Activated CD4-positive, CD25-positive, alpha-beta regulatory T cell (primary cell): ENCODE measurements at places on chromosomes 5 and 9.

DNA sequence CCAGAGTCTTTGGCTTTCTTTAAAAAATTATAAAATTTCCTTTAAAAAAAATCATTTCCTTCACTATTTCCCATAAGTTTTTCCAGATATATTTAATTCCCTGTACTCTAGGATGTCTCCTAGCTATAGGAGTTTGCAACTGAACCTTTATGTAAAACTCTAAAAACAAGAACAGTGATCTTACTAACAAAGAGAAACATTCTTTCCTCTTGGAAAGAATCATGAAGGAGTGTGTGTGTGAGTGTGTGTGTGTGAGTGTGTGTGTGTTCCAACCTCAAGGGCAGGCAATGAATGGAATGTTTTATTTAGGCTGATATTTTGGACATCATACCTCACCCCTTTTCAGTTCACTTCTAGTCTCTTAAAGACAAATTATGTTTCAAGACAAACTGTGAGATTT, 309.2 kb downstream of the CEMIP2 start:
- DNase-seq: no peak

- DNase-seq: no peak
Measured at GRCh38 chr9:129379181-129379836, 201.2 kb upstream of the IER5L start.

DNA sequence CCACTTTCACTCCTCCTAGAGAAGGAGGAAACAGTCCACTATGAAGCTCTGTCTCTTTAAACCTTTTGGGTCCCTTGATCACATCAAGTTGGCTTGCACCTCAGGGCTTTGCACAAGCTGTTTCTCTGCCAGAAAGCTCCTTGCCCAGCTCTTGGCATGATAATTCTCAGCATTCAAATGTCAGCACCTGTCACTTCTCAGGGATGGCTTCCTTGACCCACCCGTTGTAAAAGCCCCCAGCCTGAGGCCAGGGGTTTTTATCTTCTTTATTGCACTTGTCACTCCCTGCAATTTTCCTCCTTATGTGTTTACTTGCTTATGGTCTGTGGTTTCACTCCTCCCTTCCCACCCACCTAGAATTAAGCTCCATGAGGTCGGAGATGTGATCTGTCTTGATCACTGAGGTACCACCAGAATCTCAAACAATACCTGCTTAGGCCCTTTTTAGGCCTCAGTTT, 200.7 kb upstream of the TBC1D2 start:
- no peak for DNase-seq

DNA sequence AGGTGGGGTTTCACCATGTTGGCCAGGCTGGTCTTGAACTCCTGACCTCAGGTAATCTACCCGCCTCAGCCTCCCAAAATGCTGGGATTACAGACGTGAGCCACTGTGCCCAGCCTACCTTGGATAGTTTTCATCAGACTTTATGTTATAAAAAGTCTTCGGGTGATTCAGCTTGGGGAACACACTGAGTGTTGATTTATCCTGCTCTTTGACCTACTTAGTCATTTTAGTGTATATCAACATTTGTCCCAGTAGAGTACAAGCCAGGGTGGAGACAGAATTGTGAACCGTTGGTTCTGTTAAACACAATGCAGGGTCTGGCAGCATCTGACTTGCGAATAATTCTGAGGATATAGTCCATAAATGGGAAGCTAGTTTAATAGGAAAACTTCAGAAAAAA, 39.7 kb downstream of the NFX1 start:
- DNase-seq: no peak
